Activated CD4-positive, alpha-beta T cell treated with anti-CD3 and anti-CD28 coated beads, Interleukin-2, amount 10 ng/mL, durations not matched to agents 24 days and 14 days (primary cell): ENCODE measurements at places on chromosomes 2 and 18. TPM values are rescaled to one million over a fixed set of nuclear protein-coding genes. Genes with fewer than 3 reads are reported as not detected.
A peak's percentile ranks its signal among the peaks of the same experiment; 100 is the strongest.

- no peak for DNase-seq
Measured at GRCh38 chr2:157891643-157892041, 15.5 kb upstream of the ACVR1 start.

GRCh38 chr2:1682181-1682440, 62.2 kb downstream of the PXDN start:
- DNase-seq, result no peak

- DNase-seq, result peak; percentile 78
Measured at GRCh38 chr2:28406276-28407096, 13.8 kb downstream of the FOSL2 start.

DNA sequence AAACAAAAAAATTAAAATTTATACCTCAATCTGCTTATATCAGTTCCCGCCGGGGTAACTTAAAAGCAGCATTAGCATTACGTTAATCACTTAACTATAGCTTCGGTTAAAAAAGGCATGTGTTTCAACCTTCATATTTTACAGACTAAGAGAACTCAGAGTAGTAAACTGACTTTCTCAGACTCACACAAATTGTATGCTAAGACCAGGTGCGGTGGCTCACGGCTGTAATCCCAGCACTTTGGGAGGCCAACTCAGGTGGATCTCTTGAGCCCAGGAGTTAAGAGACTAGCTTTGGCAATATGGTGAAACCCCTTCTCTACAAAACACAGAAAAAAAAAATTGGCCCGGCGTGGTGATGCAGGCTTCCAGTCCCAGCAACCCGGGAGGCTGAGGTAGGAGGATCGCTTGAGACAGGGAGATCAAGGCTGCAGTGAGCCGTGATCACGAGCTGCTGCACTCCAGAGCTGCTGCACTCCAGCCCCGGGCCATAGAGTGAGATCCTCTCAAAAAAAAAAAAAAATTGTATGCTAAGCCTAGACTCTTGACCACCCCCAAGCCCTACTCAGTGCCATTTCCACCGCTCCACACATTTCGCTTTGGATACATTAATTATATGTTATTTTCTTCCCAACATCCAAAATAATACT, 2.4 kb downstream of the HNRNPLL start:
- DNase-seq, result peak; percentile 66

DNA sequence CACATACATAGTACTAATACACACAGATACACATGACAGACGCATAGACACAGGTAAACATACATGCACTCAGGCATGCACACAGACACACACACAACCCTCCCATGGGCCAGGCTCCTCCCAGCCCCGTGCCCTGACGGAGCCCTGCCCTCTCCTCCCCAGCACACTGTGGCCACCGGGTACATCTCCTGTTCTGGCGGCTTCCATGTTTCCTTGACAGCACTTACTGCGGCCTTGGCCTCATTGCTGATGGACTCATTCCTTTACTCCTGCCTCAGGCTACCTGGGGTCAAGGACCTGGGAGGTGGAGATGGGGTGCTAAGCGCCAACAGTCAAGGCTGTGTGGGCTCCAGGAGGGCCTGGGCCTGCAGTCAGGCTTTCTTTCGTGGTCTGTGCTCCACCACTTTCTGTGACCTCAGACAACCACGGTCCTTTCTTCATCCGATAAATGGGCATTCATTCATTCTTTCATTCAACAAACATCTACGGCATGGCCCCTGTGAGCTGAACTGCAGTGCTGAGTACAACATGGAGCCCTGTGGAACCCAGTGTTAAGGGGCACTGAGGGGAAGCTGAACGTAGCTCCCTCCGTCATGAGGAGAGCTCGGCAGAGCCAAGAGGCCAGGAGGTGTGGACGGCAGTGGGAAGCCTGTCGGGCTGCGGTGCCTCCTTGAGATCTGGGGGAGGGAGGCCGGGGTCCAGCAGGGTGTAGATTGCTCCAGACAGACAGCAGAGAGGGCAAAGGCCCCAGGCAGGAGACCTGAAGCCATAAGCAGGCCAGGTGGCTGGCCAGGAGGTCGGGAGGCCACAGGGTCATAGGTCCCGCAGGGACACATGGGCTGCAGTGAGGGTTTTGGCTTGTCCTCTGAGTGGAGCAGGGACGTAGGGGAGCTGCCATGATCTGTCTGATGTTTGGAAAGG, 190.4 kb upstream of the HDAC4 start:
- no peak for DNase-seq

DNA sequence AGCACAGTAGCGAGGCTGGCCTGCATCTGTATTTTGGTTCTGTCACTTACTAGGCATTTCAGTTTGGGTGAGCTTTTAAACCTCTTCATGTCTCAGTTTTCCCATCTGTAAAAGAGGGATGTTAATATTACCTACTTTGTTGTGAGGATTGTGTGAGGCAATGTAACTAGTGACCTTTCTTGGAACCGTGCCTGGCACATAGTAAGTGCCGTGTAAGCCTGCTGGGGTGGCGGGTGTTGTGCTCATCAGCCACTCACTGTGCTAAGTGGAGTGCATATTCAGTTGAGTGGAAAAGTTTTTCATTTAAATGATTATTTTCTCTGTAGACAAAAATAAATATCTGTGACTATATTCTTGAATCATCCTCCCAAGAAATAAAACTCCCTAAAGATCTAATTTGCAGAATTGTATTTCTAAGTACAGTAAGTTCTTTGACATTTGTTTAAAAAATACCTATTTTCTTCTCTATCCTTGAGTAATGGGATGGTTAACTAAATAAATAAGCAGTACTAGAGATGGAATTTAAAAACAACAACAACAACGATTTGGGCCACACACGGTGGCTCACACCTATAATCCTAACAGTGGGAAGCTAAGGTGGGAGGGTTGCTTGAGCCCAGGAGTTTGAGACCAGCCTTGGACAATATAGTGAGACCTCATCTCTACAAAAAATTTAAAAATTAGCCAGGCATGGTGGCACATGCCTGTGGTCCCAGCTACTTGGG, 56.7 kb downstream of the MALT1 start:
- DNase-seq, result no peak

GRCh38 chr2:199342334-199342733, 115.4 kb downstream of the SATB2 start:
- DNase-seq, result no peak

GRCh38 chr2:64989982-64990614, 899 bp downstream of the SLC1A4 start:
- no peak for DNase-seq

DNA sequence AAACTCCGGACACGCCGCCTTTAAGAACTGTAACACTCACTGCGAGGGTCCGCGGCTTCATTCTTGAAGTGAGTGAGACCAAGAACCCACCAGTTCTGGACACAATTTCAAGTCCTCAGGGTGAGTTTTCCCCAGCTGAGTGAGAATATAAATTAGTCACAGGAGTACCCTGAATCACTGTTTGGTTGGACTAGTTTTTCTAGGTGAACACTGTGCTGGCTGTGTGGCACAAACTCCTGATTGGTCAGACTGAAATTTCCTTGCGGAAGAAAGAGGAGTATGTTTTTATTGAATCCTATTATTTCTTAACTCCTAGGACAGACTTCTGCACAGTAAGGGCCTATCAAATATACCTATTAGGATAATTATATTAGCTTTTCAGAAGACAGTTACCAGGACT, 288.1 kb upstream of the UBE2E3 start:
- no peak for DNase-seq

DNA sequence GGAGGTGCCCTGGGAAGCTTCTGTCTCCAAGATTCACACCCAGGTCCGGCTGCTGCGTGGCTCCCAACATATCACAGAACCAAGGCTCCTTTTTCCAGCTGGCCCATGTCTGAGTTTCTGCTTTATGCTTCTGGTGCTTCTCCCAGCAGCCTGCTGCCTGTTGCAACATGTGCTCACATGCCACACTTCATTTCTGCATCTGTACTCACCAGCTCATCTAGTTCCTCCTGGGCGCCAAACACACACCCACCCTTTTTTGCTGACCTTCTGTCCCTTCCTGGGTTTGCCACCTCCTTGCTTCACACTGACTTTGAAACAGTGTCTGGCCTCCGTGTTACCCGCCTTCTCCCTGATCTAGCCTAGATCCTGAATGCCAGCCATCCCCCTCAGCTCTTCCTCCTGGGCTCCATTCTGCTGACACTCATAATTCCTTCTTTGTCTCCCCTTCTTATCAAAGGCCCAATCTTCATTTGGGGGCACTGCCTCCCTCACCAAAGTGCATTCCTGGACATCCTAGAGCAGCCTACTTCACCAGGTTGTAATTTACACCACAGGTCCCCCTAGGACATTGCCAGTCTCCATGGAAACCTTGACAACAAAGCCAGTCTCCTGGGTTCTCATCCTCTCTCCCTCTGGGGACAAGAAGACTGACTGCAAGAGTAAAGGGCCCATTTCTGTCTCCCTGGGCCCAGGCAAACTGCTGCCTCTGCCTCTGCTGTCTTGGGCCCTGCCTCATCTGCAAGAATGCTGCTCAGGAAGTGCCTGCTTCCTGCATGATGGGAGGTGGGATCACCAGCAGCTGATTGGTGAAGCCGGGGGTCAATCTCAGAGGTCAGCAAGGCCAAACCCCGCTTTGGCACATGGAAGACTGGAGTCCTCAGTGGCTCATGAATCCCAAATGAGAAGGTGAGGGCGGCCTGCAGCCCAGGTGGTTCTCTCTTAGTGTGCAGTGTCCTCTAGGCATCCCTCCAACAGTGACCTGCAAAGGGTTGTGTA, 13.9 kb upstream of the PROM2 start:
- no peak for DNase-seq

GRCh38 chr2:203694191-203694590, 12.2 kb upstream of the CD28 start:
- DNase-seq, result no peak

DNA sequence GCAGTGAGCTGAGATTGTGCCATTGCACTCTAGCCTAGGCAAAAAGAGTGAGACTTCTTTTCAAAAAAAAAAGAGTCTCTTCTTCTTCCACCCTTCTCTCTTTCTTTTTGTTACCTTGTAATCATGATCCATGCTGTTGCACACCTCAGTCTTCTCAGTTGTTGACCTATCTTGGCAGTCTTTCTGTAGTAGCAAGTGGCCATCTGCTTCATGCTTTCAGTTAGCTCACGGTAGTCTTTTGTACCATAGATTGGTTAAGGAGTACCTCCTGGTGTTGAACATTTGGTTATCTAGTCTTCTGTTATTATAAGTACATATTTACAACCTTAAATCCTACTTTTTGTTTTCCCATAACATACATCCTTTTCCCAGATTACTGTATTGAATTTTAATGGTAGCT, 3.1 kb downstream of the GORASP2 start:
- DNase-seq, result no peak

DNA sequence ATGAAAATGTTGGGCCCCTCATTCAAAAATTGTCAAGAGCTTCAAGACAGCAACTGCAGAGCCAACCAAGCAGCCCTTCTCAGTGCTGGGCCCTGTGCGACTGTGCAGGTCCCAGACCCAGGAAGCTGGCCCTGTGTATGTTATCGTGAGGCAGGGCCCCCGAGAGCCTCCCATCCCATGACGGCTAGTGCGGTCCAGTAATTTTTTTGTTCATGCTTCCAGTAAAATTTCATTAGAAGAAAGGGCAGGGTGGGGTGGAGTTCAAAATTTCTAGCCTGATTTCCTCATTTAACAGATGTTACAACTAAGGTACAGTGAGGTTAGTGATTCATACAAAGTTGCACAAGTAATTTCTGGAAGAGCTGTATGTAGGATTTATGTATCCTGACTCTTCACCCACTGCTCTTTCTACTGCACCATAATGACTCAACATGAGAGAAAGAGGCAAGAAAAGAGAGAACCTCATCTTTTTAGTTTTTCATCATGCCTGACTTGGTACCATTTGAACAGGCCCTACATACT, 105.5 kb downstream of the ZEB2 start:
- no peak for DNase-seq

DNA sequence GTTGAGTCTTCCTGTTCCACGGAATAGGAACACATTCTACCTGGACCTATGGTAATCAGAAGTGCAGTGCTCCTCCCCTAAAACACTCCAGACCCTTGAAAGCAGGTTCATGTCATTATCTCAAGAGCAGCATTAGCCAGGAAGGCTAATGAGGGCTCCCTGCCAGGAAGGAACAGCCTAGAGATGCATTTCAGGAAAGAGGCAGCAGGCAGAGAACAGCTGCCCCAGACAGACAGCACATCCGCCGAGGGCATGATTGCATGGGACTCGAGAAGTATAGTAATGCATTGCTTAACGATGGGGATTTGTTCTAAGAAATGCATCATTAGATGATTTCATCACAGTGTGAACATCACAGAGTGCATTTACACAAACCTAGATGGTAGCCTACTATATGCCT, 171.5 kb downstream of the ALK start:
- no peak for DNase-seq

DNA sequence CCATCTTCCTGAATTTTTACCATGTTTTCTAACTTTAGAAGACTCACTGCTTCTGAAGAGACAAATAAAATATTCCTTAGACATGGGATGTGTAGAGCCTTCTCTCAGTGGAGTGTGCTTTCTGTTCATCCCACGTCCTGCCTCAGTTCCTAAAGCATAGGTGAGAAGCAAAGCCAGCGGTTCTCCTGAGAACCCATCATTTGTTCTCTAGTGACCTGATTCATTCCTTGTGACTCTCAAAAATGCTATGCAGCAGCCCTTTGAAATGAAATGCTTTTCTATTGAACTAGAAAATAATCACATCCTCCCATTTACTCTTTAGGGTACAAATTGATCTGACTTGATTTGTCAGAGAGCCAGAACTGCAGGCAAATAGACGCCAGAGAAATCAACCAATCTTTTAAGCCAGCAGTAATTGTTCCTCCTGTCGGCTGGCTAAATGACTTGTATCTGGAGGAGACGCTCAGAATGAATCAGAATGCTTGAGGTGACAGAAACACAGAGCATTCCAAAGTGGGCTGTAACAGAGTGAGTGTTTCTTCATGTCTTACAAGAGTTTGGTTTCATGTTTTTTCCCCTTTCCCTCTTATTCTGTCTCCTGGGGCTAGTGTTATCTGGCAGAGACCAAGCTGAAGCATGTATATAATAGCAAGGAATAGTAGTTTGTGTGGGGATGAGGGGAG, 81.3 kb upstream of the TMEM178A start:
- DNase-seq, result no peak

GRCh38 chr2:242044313-242044590, 174.7 kb downstream of the RTP5 start:
- DNase-seq, result no peak

- no peak for DNase-seq
Measured at GRCh38 chr2:229914171-229914570, 7.6 kb downstream of the TRIP12 start.

GRCh38 chr2:48792030-48792429, 36.5 kb upstream of the LHCGR start:
- DNase-seq, result no peak

Gene MC2R
- not detected in 2 replicates for total RNA-seq

Gene OSGEPL1
- total RNA-seq, result 11.1 and 12.2 TPM in 2 replicates

Gene ANKRD30B
- not detected in 2 replicates for total RNA-seq

Gene HOXD11
- total RNA-seq, result not detected in 2 replicates

Gene B4GALT6
- total RNA-seq, result 2.4 and 2.8 TPM in 2 replicates

Gene CLEC4F
- not detected in 2 replicates for total RNA-seq
